ENCODE measurements at places on chromosomes 16 and 17. TPM values are rescaled to one million over a fixed set of nuclear protein-coding genes. Genes with fewer than 3 reads are reported as not detected.
A peak's percentile ranks its signal among the peaks of the same experiment; 100 is the strongest.

GRCh38 chr16:85227946-85228862, 115.9 kb upstream of the CIBAR2 start:
- no peak for DNase-seq
- no peaks in the 10 kb centered on the region for H3K4me1 ChIP-seq
- no peak overlapping the region for H3K27ac ChIP-seq
- no peaks in the 10 kb centered on the region for H3K36me3 ChIP-seq
- H3K27me3 ChIP-seq, result no peaks in the 10 kb centered on the region
- no peak overlapping the region for H3K4me3 ChIP-seq

DNA sequence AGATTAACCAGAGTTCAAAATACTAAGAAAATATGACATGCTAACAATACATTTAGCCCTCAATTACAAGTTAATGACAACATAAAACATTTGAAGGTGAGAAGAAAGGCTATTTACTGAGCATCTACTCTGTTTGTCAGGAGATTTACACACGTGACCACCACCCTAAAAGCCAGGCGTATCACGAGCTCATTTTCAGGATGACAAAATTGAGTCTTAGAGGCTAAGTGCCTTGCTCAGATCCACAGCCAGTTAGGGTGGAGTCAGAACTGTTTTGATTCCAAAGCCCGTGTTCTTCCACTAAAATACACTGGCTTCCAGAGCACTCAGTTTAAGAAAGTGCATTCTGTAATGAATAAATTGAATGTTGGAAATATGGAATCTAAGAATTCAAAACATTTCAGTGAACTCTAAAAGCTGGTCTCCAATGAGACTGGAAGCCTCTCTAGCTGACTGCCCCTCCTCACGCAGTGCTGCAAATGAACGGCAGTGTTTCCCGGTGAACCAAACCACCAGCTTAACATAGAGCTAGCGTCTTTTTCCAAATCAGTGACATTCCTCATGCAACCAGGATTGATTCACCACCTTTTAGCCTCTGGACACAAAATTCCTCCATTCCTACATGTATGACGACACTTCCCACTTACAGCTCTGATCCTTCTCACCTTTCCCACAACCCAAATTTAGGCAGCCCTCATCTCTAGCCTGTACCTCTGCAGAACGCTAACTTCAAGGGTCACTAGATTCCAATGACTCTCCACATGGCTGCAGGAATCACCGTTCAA, 5.9 kb downstream of the ZDHHC7 start:
- H3K4me3 ChIP-seq, result peak overlapping the region; percentile 11
- no peaks in the 10 kb centered on the region for H3K27me3 ChIP-seq
- H3K4me1 ChIP-seq, result peaks cover 31% of the 10 kb centered on the region
- no peaks in the 10 kb centered on the region for H3K36me3 ChIP-seq
- H3K27ac ChIP-seq, result peak overlapping the region; percentile 46

DNA sequence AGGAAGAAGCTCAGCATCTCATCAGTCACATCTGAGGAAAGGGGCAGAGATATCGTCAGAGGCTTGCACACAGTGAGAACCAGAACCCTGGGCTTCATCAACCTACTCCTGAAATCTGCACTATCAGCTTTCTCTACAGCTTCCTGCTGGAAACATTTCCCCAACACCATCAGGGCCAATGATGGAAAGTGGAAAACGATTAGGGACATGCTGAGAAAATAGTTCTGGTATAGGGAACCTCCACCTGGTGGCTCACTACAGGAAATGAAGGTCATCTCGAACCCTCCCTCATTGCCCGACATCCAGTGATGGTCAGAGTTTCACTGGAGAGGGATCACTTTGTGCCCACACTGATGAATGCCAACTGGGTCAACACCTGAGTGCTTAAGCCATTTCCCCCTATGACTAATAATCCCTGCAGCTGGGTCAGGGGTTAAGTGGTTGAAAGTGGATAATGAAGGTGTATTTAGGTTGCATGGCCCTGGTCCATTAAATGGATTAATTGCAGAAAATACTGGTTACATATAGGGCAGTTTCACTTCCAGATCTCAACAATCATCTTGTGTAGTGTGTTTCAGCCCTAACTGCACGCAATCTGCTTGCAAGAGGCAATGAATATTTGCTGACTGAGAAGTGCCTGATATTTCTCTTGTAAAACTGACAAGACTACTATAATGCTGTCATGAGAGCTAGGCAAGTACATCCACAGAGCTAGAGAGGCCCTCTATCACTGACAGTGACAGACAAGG, 43.1 kb upstream of the GSG1L start:
- H3K4me1 ChIP-seq, result no peaks in the 10 kb centered on the region
- H3K36me3 ChIP-seq, result peaks cover 78% of the 10 kb centered on the region
- H3K27ac ChIP-seq, result no peak overlapping the region
- H3K27me3 ChIP-seq, result no peaks in the 10 kb centered on the region
- no peak overlapping the region for H3K4me3 ChIP-seq

- no peaks in the 10 kb centered on the region for H3K36me3 ChIP-seq
- no peak for DNase-seq
- H3K27me3 ChIP-seq, result no peaks in the 10 kb centered on the region
These were observed 500.2 kb downstream of the SHISA9 start for GRCh38 chr16:13401641-13402040.

- H3K27me3 ChIP-seq, result no peaks in the 10 kb centered on the region
- DNase-seq, result peak; percentile 88
- peaks cover 33% of the 10 kb centered on the region for H3K36me3 ChIP-seq
- H3K4me3 ChIP-seq, result peak overlapping the region; percentile 91
- H3K27ac ChIP-seq, result peak overlapping the region; percentile 84
These were observed 885 bp downstream of the ZNF207 start for GRCh38 chr17:32350666-32351418.

- peaks cover 51% of the 10 kb centered on the region for H3K4me1 ChIP-seq
- H3K4me3 ChIP-seq, result no peak overlapping the region
- H3K27me3 ChIP-seq, result no peaks in the 10 kb centered on the region
- H3K27ac ChIP-seq, result peak overlapping the region; percentile 35
- no peaks in the 10 kb centered on the region for H3K36me3 ChIP-seq
- no peak for DNase-seq
These were observed 20.4 kb downstream of the RAI1 start for GRCh38 chr17:17701658-17702057.

DNA sequence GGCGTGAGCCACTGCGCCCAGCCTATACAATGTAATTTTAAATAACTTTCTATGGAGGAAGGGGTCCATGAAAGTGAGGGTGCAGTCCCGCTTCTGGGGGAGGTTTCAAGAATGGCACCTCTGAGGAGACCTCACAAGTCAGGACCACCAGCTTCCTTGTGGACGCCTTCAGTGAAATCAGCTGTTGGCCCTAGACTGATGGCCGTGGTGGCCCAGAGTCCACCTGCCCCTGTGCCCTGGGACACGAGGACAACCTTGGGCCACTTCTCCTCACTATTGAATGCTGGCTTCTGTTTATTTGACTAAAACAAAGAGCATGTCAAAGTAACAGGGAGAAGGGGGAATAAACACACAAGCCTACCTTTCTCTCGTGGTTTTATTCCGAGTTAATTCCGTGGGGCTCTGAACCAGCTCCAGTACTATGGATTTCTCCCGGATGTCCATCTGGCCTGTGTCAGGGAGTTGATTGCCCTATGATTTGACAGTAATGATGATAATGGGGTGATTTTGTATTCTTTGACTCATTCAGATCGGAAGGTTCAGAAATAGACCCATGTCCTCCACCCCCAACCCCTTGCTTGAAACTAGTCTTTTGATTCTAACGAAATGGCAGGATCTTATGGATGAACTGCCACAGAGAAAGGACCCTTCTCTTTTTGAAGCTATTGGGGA, 8.6 kb upstream of the CBX4 start:
- H3K36me3 ChIP-seq, result no peaks in the 10 kb centered on the region
- no peak overlapping the region for H3K4me3 ChIP-seq
- peaks cover 2% of the 10 kb centered on the region for H3K4me1 ChIP-seq
- no peak overlapping the region for H3K27ac ChIP-seq
- no peak for DNase-seq

- no peaks in the 10 kb centered on the region for H3K36me3 ChIP-seq
- H3K27ac ChIP-seq, result no peak overlapping the region
- no peak overlapping the region for H3K4me3 ChIP-seq
- H3K27me3 ChIP-seq, result no peaks in the 10 kb centered on the region
These were observed 17.3 kb upstream of the RBL2 start for GRCh38 chr16:53417011-53417410.

NPIPB2 gene
- total RNA-seq, result 4.5 TPM

IGF2BP1 gene
- not detected for total RNA-seq

C1QL1 gene
- total RNA-seq, result not detected

GAS2L2 gene
- 0.07 TPM for total RNA-seq

All from Karpas-422 (cell line).